Suppressor macrophage treated with lipopolysaccharide for 1 hour (primary cell): ENCODE measurements at places on chromosomes 12 and 14.

- DNase-seq: no peak
Measured at GRCh38 chr12:70908978-70909377, 11.6 kb downstream of the PTPRR start.

DNA sequence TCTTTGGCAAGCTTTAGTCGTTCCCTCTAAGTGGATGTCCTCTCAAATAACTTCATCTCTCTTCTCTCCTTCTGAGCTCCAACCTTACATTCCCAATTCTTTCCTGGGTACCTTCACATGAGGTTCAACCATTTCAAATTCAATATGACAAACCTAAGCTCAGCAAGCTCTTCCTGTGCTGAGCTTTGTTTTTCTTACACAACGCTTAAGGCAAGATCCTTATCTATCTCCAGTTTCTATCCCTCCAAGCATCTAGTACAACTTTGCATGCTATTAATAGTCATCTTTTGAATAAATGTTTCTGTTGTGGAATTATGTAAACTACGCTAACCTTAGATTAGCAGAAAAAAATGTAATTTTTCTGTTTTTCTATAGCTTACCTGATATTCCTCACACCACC is 63.7 kb upstream of the IFNG-AS1 start:
- DNase-seq: no peak

DNA sequence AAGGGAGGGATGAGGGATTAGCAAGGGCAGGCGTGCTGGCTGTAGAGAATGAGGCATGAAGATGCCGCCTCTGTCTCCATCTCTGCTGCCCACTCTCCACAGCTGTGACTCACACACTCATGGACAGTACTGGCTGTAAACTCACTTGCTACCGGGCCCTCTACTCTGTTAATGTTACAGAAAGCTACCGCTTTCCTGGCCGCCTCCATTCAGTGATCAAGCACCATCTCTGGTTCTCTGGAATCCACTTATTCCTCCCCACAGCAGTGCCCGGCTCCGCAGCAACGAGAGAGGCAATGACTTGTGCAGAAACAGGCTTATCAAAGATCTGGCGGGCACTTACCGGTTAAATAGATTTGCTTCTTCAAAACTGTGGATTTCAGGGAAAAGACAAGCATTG is 34.8 kb downstream of the AMN start:
- no peak for DNase-seq

- DNase-seq: no peak
Measured at GRCh38 chr12:116591855-116592637, 32.9 kb downstream of the MAP1LC3B2 start.

DNA sequence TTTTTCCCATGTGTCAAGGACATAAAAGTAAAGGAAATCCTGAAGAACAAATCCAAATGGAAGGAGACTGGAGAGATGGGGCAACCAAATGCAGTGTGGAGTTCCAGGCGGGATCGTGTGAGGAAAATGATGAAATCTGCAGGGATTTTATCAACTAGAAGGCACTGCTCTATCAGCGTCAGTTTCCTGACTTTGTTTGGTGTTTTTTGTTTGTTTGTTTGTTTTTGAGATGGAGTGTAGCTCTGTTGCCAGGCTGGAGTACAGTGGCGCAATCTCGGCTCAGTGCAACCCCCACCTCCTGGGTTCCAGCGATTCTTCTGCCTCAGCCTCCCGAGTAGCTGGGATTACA is 43.3 kb upstream of the GPR132 start:
- no peak for DNase-seq

DNA sequence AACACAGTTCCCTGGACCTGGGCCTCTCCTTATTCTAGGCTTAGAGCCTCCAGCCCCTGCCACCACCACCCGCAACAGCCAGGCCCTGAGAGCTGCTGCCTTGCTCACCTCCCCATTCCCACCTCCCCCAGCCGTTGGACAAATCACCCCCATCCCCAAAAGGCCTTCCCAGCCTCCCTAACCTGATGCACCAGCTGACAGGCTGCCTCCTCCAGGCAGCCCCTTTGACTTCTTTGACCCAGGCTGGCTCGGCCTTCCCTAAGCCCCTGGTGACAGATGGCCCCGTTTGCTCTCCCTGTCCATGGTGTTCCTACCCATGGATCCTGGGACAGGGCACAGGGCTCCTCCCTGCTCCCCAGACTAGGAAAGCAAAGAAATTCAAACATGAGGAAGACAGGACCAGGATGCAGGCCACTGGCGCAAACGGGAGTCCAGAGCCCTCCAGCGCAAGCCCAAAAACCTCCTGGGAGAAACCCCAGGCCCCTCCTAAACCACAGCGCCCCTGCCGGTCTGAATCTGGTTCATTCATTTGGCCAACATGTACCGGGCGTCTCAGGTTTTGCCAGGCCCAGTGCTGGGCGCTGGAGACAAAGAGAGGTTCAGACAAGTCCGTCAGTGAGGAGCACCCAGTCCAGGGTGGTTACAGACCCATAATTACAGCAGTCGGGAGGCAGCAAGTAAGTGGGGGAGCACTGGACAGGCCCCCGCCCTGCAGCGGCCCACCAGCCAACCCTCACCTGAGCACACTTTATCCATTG is 2.4 kb downstream of the AKT1 start:
- no peak for DNase-seq
